Cardiac muscle cell (in vitro differentiated cells and primary cell): ENCODE measurements at places on chromosomes 1 and 21. TPM values are rescaled to one million over a fixed set of nuclear protein-coding genes. Genes with fewer than 3 reads are reported as not detected.

Gene VWA5B1
- 0.27 and 0.39 TPM in 2 replicates for total RNA-seq

Gene PPIAL4G
- not detected in 2 replicates for total RNA-seq

DNA sequence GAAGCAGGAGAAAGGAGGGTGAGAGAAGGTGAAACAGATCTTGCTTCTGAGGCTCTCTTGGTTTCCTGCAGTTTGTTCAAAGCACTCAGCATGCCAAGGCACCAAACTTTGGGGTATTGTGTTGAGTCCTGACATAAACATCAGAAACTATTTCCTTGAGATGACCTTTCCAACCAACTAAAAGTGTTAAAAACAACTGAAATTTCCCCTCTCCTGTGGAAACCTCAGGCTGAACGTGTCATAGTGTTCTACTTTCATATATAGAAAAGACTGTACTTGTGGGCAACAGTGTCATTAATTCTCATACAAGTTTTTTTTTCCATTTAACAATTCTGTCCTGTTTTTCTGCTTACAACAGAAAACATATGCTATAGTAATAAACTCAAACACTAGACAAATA is 6.3 kb upstream of the LYST start:
- DNase-seq: no peak

GRCh38 chr1:173206816-173207568 is at the start of gene TNFSF4:
Gene TNFSF4 (minus strand): TSS chr1:173207331. CDS start chr1:173207176, 155 bp downstream.
- no peak for DNase-seq

DNA sequence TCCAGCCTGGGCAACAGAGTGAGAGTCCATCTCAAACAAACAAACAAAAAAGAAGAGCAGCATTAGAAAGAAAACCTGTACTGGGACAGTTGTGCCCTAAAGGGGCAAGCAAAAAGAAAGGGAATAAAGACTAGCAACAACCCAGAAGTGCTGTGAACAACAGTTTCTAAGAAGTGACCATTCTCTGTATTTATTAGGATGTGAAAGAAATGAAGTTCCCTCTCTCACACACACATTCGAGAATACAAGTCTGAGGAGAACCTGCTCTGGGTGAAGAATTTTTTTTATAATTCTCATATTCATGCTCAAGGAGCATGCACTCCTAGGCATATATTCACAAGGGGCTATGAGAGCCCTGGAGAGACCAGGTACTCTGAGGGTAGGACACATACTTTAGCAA is 59.5 kb upstream of the LRRC8D start:
- no peak for DNase-seq

DNA sequence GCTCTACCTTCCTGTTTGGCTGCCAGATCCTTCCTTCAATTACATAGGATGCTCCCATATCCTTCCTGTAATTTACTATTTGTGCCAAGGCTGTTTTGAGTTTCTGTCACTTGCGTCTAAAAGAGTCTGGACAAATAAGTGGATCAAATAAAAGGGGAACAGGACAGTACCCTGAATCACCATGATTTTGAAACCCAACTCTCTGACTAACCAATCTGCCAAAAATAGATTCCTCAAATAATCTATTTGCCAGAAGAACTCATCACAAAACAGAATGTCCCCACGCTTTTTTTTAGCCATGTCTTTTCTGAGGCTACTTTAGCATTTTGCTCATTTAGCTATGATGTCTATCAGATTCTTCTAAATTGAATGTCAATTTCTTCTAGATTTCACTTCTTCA is 392.6 kb downstream of the NTNG1 start:
- no peak for DNase-seq

GRCh38 chr1:83593073-83593472 is 405.9 kb downstream of the TTLL7 start:
- DNase-seq: no peak

DNA sequence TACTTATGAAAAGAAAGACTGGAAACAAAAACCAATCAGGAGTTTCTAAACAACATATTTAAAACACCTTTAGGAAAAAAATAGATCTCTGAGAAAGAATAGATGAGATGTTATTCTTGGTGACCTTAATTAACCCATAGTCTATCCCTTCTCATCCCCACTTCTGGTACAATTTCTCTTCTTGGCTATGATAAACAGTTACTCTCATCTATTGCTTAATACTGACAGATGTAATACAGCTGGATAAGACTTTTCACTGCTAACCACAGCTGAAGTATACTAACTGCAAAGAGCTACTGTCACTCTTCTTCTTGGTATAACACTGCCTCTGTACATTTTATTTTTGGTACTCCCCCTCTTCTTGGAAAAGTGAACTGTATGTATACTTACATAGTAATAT is 15.2 kb downstream of the EXTL2 start:
- DNase-seq: peak; percentile 36
